Nucleus accumbens (tissue), 56 donors: ENCODE measurements at places on chromosomes 5 and 9.

DNA sequence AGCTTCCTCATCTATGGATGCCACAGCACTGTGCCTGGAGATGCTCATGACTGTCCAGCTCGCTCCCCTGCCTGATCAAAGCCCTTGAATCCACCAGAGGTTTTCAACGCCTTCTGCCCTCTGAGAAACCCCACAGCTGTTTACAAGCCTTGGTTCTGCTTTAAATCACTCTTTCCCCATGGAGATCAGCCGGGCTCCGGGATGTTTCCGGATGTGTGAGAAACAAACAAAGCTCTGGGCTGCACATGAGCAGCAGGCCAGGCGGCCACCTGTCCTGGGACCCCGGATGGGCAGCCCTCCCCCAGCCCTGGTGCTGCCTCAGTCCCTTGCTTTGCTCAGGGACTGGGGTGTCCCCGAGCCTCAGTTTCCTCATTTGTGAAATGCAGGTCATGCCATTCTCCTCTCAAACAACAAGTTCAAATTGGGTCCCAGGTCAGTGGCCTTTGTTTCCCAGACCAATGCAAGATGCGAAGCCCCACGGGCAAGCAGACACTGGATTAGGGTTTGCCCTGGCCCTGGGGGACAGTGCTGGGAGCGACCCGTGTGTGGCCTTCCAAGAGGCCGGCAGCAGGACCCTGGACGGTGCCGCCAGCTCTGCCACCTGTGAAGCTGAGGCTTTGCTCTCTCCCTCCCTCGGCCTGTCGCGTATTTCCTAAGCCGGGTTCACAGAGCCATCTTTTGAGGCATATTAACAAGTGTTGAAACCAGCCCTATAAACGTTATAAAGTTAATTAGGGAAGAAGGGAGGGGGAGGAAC is 42.4 kb upstream of the PHYKPL start:
- no peak for DNase-seq

DNA sequence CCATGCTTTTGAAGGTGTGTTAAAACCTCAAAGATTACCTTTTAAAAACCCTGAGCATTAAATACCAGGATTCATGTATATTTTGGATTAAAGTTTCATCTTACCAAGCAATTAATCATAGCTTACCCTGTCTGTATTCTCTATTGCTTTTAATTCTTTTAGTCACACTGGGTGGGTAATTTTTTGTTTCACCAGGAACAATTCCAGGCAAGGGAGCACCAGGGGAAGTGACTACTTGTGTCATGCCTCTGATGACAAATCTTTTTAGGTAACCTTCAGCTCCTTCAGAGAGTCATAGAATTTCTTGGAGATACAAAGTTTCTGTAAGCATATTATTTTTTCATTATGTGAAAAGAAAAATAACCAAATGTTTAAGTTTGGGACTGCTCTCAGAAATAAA is 33.4 kb upstream of the ANXA1 start:
- DNase-seq: no peak

DNA sequence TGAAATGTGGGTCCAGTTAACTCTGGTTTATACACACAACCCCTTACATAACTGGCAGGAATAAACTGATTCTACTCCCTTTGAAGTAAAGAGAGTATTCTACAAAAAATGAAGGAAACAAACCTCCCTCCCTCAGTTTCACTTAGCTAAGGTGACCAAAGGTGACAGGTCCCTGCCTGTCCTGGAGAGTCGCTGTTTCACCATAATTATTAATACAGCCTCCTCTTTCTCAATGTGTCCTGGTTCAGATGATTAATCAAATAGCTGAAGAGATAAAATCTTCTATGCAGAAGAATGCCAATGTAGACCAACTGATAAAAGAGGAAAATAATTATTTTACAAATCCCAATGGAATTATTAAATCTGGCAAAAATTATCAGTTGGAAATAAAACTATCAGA is 163.7 kb upstream of the GNA14 start:
- DNase-seq: no peak

DNA sequence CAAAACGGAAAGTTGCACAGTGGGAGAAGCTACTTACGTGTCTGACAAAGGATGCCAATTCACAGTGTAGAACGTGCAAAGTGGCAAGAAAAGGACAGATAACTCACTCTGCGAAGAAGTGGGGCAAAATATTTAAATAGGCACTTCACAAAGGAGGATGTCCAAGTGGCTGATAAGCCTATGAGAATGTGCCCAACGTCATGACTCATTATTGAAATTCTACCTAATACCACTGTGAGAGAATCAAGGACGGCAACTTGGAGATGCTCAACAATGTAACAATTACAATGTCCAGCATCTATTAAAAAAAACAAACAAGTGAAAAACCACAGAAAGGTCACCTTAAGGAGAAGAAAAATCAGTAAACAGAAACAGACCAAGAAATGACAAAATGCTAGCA is 59.0 kb downstream of the NACC2 start:
- DNase-seq: no peak

GRCh38 chr5:150313921-150314716 is 11.4 kb upstream of the ARSI start:
- no peak for DNase-seq

GRCh38 chr5:71891856-71892255 is 172.8 kb downstream of the CARTPT start:
- no peak for DNase-seq
